Spinal cord (tissue), 10 donors: ENCODE measurements at places on chromosomes 6 and 20.
A peak's percentile ranks its signal among the peaks of the same experiment; 100 is the strongest.

GRCh38 chr20:45034436-45034835, 66.5 kb downstream of the KCNS1 start:
- no peak for DNase-seq

GRCh38 chr20:371755-372542, 8.6 kb upstream of the TRIB3 start:
- no peak for DNase-seq

DNA sequence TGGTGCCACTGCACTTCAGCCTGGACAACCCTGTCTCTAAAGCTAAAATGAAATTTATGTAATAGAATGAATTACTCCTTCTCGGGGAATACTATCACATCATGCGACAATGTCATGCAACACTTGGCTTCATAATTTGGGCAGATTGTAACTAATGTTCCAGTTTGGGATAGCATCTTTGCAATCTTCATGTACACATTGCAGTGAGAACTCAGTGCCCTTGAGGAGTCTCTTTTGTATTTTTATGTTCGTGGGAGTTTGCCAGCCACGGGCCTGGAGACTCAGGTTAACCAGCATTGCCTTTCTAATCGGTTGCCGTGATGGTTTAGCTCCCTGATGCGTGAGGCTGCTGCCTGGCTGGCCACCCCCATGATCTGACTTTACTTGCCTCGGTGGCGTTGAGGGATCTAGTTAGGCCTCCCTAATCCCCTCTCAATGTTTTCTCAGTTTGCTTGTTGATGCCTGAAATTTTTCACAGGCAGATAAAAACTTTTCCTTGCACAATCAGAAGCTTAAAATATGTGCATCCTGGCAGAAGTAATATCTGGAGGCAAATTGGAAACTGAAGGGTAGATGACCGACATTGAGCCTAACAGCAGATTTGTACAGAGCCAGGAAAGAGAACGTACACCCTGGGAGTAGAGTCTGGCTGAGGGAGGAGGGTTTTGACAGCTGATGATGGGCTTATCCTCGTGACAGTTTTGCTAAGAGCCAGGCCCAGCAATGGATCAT, 2.4 kb downstream of the GMPR start:
- DNase-seq: no peak

DNA sequence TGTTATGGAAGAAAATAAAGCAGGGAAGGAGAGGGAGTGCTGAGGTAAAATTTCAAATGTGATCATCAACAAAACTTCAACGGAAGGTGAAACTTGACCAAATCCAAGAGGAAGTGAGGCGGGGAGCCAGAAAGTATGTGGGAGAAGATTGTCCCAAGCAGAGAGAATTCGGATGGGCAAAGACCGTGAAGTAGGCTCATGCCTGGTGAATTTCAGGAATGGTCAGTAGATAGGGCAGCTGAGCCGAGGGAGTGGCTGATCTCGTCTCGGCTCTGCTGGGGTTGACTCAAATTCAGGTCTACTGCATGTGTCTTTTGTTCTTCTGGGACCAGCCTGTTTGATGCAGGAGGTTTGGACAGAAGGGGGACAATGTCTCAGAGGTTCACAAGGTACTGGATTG, 7.0 kb upstream of the CSNK2A1 start:
- DNase-seq: no peak

- no peak for DNase-seq
Observed at GRCh38 chr20:55586610-55587009, 418.7 kb downstream of the CBLN4 start.

- DNase-seq: no peak
Observed at GRCh38 chr6:26550250-26550993, 12.3 kb downstream of the HMGN4 start.

DNA sequence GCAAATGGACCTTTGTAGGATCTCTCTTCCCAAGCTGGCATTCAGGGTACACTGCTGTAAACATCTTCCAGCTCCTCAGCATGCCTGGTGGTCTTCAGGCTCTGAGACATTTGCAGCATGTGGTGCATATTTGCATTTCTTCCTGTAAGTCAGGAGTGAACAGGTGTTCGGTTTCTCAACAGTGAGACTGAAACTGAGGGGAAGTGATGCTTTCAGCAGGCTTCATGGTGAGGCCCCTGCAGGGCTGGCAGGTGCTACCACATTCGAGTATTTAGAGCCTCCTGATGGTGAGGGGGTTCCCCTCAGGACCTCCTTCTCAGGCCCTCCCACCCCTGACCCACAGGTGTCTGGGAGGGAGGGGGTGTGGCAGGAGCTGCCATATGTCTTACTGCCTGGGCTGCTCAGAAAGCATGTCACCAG, 15.1 kb downstream of the MYBL2 start:
- no peak for DNase-seq

DNA sequence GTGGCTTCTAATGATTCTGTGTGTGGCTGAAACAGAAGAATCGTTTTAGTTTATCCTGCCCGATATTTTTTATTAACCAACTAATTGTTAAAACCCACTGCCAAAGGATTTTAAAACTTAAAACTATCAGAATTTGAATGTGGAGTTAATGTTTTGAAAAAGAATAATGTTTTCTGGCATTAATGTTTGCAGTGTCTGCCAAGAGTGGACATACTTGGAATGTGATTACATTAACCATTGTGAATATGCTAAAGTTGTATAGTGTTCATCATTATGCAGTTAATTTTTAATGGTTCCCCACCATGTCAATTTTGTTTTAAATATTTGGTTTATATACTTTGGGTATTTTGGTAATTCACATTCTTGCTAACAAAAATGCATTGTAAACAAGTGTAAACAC, 24.4 kb downstream of the DCBLD1 start:
- no peak for DNase-seq

DNA sequence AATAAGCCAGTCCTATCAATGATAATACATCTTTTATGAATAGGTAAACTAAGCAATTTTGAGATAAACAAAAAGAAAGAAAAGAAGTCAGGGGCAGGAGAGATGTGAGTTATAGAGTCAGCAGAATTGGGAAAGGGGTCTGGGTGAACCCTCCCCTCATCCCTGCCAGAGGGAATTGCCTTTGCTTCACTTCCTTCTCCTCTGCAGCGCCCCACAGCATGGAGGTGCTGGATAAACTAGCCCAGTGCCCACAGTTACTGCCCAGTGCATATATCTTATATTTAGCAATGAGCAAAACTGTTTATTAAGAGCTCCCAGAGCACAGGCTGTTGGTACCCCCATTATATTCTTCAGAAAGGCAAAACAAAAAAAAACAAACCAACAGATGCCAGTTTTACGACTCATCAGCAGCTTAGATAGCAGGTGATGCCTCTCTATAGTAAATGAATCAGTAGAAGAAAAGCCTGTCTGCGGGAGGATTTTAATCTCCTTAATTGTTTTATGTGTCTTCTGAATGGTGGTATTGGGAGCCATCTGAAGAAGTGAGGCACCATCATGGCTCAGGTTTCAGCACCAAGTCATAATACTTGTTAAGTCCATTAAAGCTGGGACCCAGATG, 419.2 kb downstream of the EPM2A start:
- DNase-seq: no peak

DNA sequence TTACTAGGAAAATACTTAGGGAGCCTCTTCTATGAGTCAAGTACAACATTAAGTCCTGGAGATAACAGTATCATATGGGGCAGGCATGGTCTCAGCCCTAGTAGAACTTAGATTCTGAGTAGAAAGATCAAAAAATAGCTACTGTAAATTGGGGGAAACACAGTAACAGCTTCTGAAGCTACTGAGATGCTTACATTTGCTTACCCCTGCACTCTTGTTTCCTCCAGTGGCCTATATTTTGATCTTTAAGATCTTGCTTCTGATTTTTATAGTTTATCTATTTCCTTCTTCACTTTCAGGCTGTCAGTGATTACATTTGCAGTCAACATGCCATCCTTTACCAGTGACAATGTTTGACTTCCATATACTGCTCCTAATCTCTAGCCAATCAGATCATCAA, 35.3 kb downstream of the HIVEP2 start:
- no peak for DNase-seq

DNA sequence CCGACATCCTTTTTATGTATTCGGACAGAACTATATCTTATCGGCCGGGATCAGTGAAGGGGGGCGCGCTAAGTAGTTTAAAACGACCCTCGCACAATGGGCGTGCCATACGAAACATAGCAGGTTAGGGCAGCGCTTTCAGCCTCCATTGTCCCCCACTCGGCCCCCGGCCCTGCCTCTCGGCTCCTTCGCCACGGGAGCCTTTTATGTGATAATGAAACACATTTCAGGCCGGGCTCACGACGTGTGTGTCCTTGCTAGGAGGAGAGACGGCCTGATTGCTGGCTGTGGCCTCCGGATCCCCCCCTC, 5.3 kb downstream of the FOXA2 start:
- no peak for DNase-seq

DNA sequence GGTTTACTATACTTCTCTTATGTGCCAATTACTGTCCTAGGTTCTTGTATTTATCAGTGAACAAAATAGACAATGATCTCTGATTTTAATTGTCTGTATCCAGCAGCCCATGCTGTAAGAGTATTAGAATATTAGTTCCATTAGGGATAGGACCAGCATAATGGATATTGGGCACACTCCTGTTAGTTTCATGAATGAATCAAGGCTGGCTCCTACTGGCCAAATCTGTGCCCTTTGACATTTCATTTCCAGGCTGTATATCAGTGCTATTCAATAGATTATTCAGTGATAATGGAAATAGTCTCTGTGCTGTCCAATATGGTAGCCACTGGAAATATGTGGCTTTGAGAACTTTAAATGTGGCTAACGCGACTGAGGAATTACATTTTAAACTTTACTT, 1007.9 kb upstream of the FLRT3 start:
- no peak for DNase-seq

DNA sequence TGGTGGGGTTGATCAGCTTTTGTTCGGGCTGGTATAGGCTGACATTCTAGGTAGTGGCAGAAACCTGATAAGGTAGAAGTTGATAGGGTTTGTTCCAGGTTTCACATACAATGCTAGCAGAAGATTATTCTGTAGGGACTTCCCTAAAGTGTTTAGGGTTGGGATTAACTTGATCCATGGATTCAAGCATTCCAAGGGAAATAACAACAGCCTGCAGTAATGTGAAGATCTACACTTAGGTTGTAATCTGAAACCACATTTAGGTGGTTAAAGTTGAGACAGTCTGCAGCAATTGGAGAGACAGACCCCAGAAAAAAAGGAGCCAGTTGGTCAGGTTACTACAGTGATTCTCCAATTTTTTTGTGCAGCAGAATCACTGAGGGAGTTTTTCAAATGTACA, 56.1 kb downstream of the GJA1 start:
- DNase-seq: no peak

DNA sequence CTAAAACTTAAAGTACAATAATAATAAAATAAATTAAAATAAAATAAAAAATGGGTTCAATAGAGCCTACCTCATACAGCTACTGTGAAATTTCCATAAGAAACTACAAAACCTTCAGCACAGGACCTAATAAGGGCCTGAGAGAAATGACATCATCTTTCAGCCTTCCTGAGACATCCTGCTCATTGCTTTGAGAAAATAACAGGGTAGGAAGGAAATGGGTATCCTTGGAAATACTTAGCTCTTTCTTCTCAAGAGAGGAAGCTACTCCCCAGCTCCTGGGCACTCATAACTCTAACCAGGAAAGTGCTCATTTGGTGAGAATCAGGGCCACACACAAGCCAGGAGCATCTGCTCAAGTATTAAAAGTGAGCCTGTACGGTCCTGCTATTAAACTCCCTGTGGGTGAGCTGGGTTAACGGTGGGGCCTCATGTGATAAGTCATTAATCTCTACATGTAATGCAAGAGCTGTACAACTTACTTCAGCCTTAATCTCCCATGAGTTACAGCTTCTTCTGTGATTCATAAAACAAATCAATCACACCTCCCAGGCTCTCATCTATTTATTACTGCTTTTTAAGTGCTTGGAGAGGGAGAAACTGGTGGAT, 141.4 kb downstream of the MAFB start:
- no peak for DNase-seq

- DNase-seq: no peak
Observed at GRCh38 chr20:19889011-19889953, 127.9 kb upstream of the NAA20 start.

GRCh38 chr6:28336284-28337120, 554 bp upstream of the ZSCAN31 start:
- DNase-seq: peak; percentile 58

DNA sequence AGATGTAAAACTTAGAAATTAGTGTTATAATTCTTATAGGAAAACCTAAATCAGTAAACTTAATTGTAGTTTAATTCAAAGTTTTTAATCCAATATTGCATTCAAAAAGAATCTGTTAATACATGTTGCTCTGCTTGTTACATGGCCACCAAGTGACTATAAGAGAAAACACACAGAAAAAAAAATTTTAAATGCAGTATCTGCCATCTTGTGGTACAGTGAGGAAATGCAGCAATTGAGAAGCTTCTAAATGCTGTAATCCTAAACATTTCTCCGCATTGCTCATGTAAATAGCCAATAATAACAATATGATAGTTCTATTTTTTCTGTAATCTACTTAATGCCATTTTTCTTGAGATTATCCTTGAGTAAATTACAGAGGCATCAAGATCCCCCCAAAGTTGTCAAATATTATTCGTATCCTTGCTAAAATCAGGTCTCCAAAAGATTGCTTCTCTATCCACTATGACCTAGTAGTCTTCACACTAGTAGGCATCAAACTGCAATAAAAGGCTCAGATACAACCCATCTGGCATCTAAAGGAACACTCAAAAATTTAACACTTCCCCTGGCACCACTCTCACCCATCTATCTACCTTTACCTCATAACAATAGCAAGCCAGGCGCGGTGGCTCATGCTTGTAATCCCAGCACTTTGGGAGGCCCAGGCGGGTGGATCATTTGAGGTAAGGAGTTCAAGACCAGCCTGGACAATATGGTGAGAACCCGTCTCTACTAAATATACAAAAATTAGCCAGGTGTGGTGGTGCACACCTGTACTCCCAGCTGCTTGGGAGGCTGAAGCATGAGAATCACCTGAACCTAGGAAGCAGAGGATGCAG, 34.6 kb downstream of the HDAC2 start:
- DNase-seq: peak; percentile 61

DNA sequence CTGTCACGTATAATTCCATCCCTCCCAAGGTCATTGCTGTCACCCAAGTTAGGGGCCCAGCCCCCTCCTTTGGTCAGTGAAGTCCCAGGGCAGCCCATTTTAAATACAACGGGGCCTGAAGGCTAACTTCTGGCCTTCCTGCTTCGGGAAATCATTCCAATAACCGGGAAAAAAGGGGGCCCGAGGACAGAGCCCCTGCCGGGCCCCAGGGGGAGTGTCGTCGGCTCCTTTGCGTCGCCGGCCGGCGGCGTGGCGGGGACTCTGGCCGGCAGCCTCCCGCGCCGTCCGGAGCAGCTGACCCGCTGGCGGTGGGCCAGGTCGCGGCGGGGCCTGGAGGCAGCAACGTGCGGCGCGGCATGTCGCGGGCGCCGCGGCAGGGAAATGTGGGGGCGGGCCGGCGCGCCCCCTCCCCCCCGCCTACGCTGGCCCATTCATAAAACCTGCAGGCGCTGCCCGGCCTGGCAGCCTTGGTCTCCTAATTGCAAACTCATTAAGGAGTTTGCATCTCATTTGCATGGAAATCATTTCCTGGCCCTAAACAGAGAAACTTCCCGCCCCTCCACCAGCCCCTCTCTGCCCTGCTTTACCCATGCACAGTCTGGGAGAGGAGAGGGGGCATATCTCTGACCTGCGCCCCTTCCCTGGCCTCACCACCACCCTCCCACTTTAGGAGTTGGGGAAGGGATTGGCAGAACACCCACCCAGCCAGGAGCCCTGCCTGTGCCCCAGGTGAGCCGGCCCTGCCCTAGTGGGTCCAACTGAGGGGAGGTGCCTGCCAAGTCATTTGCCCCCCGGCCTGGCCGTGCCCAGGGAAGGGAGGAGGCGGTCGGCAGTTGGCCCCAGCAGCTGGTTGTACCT, 50.7 kb downstream of the MRPL14 start:
- DNase-seq: peak; percentile 72
